ENCODE measurements at places on chromosomes 11 and 22.
A peak's percentile ranks its signal among the peaks of the same experiment; 100 is the strongest.

DNA sequence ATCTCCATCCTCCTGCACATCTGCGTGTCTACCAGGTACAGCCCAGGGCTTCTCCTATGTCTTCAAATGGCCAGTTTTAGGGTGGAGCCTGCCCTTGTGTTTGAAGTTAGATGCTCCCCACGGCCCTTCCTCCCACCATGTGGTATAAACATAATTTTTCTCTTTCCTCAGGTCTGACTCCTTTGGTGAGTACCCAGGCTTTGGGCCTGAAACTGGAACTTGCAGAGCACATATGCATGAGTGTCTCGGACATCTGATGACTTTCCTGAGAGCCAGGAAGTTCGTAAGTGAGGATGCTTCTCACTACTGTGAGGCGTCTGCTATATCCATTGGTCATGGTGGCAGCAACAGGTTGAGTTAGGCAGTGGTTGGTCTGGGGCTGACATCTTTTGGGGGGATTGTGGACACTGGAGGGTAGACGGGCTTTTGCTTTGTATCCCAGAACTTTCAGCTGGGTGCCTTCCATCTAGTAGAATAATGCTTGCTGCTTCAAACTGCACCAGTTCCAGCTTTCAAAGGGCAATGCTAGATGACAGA is 16.2 kb downstream of the CSRP3 start:
- no peak for DNase-seq

GRCh38 chr22:49894322-49895054 is 23.8 kb downstream of the ALG12 start:
- no peak for DNase-seq

GRCh38 chr11:131899950-131900580 is 529.6 kb downstream of the NTM start:
- no peak for DNase-seq

DNA sequence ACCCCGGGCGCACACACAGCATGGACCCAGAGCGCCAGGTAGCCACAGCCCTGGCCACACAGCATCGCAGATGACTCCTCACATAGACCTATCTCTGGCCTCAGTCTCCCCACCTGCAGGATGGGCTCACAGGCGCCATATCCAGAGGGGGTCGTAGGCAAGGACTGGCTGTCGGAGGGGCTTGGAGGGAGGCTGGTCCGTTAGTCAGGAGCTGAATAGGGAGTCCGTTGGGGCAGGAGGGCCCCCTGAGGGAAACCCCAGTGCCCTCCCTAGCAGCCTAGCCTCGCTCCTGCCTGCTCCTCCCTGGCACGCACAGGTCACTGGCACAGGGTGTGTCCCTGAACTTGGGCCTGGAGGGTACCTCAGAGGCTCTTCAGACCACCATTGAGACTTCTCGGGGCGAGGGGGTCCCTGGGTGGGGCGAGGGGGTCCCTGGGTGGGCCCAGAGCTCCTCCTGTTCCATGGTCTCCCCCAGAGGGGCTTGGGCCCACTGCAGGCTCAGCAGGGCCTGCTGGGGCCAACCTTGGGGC is 2.0 kb downstream of the PLXNB2 start:
- DNase-seq: no peak

DNA sequence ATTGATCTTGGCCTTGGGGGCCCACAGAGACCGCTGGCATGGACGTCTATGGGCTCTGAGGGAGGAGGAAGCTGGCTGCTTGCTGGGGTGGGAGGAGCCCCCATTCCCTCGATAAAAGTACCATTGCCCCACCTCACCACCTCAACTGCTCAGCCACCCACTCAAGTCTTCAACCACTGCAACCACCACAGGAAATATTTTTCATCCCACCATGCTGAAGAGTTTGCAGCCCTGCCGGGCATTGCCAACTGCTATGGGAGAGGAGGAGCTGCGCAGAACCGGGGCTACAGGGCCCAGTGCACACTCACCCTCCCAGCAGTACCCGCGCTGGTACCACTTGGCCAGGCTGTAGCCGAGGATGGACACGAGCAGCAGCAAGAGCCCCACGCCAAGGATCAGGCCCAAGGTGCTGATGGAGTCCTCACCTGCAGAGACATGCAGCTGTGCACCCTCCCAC is 29.2 kb downstream of the IL10RA start:
- DNase-seq: no peak

DNA sequence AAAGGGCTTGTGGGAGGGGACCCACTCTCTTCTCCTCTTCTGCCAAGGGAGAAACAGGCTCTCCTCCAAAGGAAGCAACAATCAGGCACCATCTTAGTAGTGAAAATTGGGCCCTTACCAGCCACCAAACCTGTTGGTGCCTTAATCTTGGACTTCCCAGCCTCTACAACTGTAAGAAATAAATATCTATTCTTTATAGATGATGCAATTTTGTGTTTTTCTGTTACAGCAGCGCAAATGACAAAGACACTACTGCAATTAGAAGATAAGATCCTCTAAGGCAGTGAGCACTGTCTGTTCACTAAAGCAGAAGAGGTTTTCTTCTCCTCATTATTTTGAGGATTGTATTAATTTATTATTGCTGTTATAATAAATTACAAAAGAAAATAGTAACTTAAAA is 691.4 kb upstream of the CCDC179 start:
- DNase-seq: no peak

DNA sequence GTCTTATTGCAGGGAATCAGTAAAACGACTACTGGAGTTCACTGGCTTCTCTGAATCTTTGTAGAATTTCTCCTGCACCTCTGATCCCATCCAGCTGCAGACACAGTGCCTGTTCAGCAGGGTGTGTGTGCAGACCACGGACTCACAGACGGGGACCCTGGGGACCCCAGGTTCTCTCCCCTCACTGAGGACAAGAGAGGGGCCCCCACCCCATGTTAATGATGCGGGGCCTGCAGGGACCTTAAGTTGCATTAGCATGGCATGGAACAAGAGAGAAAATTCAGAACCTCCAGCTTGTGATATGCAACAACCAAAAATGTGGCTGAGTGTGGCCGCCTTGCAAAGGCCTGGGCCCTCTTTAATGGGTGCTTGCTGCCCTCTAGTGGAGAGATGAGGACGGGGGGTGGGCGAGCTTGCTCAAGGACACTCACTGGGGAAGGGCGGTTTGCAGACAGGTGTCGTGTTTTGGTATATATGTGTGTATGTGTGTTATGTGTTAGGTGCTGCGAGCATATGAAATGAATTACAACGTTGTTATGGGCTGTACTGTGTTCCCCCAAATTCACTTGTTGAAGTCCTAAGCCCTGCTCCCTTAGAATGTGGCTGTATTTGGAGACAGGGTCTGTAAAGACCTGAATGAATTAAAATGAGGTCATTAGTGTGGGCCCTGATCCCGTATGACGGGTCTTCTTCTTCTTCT is 84.4 kb upstream of the SEPTIN5 start:
- peak; percentile 89 for DNase-seq

DNA sequence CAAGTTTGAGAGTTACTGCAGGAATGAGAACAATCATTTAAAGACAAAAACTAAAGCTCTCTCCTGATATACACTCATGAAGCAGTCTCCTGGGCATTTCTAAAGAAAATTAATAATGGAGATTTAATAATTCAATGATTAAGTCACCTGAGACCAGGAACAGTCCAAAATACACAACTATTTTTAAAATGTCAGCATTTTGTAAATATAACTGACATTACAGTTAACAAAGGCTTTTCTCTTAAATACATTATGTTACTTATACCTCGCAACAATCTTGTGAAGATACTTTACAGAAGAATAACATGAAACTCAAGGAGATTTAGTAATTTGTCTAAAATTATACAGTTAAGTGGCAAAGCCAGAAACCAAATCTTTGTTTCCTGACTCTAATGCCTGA is 87.6 kb downstream of the LARGE2 start:
- DNase-seq: no peak

DNA sequence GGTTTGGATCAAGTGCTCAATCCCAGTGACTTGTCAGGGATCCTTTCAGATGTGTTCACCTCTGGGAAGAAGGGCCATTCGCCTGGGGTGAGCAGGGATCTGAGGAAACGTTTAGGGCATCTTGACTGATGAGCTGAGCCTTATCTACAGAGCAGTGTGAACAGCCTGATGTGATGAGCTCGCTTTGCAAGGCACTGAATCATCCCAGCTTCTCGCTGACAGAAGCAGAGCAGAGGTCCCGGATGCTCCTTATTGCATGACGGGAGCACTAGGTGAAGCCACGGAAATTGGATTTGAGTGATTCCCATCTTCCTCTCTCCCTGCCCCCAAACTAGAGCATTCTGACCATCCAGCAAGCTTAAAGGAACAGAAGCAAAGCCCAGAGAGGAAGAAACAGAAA is 46.5 kb downstream of the SEZ6L start:
- DNase-seq: no peak

DNA sequence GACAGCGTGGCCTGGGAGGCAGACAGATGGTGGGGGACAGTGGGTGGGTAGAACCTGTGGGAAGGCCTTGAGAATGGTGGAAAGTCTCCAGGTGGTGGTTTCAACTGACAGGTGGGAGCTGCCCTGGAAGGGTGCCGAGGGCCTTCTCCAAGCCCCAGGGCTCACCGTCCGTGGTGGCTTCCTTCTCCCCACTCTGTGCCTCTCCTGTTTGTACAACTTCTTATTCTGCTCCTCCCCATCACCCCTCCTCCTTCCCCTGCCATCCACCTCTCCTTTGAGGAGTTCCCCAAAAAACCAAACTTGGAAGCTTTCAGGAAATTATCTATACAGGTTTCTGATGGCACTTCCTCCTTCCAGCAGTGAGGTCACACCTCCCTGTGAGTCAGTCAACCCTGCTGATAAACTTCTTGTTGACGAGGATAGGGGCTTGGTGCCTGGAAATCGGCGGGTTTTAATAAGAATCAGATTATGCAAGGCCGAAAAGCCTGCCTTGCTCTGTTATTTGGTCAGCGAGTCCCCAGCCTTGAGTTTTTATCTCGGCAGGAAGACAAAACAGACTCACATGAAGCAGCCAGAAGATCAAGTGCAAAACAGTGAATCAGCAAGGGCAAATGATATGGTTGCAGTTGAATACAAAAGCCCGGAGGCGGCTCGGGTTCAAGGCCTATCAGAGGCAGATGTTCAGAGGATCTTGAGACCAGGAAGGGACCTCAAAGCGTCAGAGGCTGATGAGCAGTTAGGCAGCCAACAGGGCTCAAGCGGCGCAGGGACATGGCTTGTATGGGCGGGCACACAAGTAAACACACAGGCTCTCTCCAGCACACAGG is 9.5 kb upstream of the ST3GAL4 start:
- no peak for DNase-seq

DNA sequence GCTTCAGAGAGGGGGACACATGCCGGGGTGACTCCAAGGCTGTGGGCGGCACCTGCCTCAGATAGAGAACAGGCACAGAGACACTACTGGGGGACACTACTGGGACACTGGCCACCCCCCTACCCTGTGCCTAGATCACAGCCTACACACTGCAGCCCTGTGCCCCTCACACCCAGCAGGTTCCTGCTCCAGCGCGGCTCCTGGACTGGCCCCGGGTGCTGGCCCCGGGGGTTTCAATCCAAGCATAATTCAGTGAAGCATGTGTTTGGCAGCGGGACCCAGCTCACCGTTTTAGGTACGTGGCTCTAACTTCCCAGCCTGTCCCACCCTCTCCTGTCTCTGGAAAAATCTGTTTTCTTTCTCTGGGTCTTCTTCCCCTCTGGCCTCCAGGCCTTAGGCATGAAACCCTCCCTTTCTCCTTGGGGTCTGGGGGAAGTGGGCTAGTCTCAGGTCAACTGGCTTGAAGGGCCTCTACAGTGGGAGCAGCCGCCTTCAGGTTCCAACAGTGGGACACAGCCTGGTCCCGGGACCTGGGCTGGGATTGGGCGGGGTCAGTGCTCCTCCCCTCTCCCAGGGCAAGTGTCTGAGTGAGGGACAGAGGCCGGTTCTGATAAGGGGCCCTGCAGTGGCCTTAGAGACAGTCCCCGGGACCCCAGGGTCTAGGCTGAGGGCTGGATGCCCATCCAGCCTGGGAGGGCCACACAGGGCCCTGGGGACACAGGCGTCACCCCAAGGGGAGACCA is 98.8 kb downstream of the CRYBB2 start:
- no peak for DNase-seq

- DNase-seq: no peak
Observed at GRCh38 chr11:115282923-115283322, 221.3 kb downstream of the CADM1 start.

GRCh38 chr22:50699756-50700386 is 27.2 kb downstream of the SHANK3 start:
- no peak for DNase-seq

GRCh38 chr11:43962383-43963278 is 20.2 kb downstream of the C11orf96 start:
- DNase-seq: no peak

GRCh38 chr11:23540101-23540561 is 679.9 kb upstream of the CCDC179 start:
- DNase-seq: peak; percentile 12

DNA sequence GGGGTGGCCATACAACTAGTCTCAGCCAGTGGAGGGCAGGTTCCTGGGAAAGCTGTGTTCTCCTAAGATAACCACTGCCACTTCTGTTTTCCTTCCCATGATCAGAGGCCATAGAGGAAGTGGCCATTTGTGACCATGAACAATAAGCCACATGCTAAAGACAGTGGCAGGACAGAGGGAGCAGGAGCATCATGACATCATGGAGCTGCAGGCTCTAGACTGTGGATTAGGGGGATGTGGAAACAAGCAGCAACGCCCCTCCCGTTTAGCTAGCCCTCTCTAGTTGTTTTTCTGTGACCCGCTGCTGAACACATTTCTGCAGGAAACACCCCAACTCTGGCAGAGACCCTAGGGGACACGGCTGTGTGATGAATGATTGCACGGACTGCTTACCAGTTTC is 195.0 kb upstream of the NECTIN1 start:
- DNase-seq: no peak

- no peak for DNase-seq
Observed at GRCh38 chr11:122923302-122923701, 40.7 kb downstream of the JHY start.

- no peak for DNase-seq
Observed at GRCh38 chr22:44404341-44405020, 91.7 kb upstream of the SHISAL1 start.
